ENCODE measurements at places on chromosomes 3 and 15.

- DNase-seq = no peak
Measured at GRCh38 chr15:22735781-22736180, 50.7 kb upstream of the NIPA1 start.

- DNase-seq = no peak
Measured at GRCh38 chr15:89999676-90000185, 1.4 kb upstream of the ZNF710 start.

DNA sequence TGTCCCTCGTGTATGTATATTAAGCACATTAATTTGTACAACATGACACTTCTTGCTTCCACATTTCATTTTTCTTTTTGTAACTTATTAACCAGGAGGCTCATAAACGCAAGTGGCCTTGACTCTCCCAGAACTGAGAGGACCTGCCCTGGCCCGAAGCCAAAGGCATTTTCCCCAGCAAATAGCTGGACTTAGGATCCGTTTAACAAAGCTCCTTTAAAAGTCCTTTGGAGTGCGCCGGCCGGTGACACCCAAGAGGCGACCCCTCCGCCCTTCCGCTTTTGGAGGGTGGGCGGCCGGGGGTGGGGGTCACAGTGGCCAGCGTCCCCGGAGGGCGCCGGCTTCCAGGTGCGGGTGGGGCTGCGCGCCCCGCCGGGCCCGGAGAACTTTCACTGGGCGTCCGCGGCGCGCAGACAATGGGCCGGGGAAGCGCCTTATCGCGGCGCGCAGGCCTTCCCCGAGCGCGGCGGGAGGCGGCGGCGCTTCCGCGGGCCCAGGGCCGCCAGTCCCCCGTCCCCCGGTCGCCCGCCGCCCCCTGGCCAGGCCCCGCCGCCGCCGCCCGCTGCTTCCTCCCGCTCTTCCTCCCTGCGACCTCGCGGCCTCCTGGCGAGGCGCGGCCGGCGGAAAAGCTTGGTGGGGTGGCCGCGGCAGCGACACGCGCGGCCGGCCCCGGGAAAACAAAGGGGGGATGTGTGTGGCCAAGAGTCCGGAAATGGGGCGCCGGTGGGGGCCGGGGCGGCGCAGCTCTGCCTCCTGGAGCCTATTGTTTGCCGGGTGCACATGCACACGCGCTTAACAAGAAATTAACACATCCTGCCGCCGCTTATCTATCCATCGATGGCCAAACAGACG, 613.4 kb downstream of the MCTP2 start:
- DNase-seq = no peak

GRCh38 chr15:70217226-70218160, 119.8 kb upstream of the TLE3 start:
- DNase-seq = no peak

DNA sequence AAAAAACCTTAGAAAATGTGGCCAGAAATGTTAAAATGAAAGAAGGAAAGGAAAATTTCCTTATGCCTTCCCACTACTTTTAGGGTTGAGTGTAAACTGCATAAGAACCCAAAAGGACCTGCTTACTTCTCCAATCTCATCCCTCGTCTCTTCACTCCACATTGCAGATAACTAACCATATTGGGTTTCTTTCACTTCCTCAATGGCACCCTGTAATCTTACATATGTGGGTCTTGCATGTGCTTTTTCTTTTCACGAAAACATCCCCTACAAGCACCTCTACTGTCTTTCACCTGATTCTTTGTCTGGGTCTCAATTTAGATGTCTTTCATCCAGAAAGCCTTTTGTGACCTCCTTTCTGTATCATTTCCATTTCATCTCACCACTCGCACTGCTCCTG, 23.1 kb downstream of the EOMES start:
- DNase-seq = no peak

GRCh38 chr3:59886790-59887189, 837.0 kb upstream of the CFAP20DC start:
- DNase-seq = no peak
